ENCODE measurements at places on chromosomes 2 and 18. TPM values are rescaled to one million over a fixed set of nuclear protein-coding genes. Genes with fewer than 3 reads are reported as not detected.

Gene FMNL2
- 0.24 TPM for total RNA-seq

DNA sequence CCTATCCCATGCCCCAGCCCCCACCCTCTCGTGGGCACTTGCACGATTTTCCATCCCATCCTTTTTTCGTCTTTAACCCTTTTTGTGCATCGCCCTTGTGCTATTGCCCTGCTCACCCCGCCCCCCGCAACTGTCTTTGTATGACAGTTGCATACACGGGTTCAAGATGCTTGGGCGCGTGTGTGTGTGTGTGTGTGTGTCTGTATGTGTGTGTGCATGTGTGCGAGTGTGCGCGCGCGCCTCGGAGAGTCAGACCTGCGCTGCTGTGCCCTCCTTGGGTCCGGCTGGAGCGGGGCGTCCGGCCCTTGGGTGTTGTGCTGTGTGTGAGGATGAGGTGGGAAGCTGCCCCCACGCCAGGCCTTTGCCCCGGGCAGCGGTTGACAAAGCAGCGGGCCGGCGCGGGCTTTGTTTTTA lies 230.7 kb downstream of the HAUS1 start:
- DNase-seq = no peak

DNA sequence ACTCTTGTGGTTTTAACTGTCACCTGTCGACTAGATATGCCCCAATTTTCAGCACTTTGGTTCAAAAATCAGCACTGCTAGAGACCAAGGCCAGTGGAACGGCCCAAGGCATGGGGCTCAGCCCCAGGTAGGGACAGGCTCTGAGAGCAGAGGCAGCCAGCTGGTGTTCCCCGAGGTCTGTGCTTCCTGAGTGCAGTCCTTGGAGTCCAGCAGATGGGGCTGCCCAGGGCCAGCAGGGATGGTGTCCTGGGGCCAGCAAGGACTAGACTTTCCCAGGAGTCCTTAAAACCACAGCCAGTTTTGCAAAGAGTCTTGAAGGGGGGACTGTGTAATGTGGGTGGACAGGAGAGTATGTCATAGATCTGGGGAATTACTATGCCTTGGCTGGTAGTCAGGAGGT lies 56.3 kb downstream of the POMC start:
- DNase-seq = no peak

Gene DLX1
- not detected for total RNA-seq

Gene TUBA3E
- total RNA-seq = not detected

DNA sequence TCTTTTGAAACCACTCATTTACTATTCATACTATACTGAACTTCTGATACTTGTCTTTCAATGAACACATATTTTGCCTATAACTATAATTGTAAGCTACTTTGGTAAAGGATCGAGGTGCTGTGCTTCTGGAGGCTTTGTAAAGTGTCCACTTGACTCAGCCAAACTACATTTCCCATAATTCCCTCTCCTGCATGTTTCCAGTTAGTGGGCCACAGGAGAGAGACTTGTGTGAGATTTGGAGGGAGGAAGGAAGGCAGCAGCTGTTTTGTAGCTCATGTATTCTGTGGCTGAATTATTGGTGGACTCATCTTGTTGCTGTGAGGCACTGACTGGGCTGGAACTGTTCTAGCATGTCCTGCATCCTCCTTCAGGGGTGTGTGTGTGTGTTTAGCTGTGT lies 328.8 kb downstream of the ARL6IP6 start:
- DNase-seq = no peak

DNA sequence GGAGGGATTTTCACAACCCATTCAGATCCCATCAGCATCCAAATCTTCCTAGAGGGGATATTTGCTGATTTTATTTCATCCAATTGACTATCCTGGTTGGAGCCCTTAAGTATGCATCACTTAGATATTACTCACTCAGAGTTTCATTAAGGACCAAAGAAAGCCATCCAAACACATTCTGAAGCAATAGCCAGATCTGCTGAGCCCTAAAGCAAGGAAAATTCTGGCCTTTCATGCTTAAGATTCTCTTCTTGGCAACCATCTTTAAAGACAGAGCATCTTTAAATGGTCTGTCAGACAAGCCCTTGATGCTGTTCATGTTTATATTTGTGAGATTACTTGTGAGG lies 40.9 kb upstream of the C1D start:
- DNase-seq = no peak

Gene MAL
- total RNA-seq = not detected

DNA sequence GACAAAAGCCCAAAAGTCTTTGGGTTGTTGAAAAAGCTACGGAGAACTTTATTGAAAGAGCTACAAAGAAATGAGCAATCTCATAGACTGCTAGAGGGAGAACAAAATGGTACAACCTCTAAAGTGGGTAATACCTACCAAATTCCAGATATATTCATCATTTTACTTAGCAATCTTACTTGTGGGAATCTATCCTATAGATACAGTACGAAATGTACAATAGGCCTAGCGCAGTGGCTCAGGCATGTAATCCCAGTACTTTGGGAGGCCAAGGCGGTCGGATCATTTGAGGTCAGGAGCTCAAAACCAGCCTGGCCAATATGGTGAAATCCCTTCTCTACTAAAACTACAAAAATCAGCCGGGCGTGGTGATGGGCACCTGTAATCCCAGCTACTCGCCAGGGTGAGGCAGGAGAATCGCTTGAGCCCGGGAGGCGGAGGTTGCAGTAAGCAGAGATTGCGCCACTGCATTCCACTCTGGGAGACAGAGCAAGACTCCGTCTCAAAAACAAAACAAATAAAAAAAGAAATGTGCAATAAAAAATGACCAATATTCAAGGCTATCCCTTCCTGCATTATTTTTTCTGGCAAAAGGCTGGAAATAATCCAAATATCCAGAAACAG lies 10.1 kb downstream of the EXOC6B start:
- DNase-seq = no peak

DNA sequence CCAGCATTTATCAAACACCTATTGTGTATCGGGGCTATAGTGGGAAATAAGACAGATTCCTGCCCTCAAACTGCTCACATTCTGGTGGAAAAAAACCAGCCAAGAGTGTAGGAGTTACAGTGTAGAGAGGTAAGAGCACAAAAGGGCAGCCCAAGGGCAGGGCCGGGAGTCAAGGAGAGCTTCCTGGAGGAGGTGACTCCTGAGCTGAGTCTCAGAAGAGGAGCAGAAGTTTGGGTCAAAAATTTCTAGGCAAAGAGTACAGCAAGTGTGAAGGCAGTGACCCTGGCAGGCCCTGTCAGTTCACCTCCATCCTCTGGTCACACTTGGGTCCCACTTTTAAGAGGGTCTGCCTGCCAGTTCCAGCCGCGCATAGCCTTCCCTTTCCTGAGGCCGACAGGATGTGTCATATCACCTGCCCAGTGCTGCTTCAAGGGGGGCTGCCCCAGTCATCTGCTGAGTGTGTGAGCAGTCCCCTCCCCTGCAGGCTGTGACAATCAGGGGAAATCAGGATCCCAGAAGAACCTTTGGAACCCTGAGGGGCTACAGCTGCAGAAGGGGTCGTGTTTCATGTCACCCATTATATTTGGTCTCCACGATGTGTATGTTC lies 118.4 kb downstream of the GLI2 start:
- DNase-seq = no peak

- DNase-seq = no peak
Measured at GRCh38 chr2:83994633-83995179, 464.4 kb downstream of the SUCLG1 start.

Gene FAP
- not detected for total RNA-seq

DNA sequence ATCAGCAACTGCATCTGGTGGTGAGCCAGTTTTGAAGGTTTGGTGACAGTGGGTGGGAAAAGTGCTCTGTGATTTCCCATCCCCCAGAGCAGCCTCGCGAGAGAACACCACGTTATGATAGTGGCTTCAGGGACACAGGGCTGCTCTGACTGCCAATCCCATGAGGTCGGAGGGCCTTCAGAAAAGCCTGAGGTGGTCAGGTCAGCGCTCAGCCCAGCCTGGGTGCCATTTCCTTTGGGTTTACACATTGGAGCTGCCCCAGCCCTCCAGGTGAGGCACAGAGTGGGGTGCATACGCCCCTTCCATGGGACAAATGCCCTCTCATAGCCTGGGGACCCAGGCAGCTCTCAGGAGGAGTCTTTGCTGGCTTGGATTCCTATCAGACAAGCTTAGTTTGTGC lies 126.8 kb downstream of the KCTD1 start:
- no peak for DNase-seq

DNA sequence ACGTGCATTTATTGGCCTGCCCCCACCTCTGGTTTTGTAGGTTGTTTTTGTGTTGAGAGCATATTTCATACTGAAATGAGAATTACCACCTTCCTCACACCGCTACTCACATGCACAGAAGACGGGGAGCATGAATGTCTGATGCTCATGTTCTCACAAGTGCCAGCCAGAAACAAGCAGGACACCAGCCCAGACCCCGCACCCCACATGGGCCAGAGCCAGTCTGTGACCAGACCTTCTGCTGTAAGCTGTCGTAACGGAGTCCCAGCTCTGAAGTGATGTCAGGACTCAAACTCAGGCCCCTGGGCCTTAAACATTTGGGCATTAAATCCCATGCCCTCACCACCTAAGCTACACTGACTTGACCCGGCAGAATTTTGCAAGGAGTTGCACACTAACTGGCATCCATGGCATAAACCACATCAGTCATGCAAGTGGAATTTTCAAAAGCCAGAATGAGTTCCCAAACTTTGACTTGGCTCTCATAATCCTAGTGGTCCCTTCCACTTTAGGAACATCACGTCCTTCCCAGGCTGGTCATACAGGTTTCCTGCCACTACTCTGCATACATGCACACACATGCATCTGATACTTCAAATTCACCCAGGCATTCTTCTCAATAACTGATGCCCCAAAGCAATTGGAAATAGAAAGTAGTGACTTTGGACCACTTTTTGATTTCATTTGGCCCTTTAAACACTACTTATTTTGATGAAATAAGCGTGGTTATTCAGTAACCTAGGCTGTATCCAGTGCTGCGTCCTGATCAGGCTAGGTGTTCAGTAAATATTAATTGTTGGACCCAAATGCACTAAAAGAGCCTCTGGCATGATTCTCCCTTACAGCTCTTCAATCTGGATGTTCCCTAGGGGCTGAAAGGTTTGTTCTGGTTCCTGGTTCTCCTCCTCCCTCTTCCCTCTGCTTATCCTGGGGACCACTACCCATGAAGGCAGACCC lies 223.1 kb upstream of the ID2 start:
- no peak for DNase-seq

Data from OCI-LY7 (cell line).